ENCODE measurements at places on chromosomes 2 and 18.

- DNase-seq, result no peak
Measured at GRCh38 chr2:112151271-112151670, 13.1 kb downstream of the FBLN7 start.

GRCh38 chr18:41416044-41416443, 539.0 kb upstream of the PIK3C3 start:
- DNase-seq, result no peak

- DNase-seq, result peak; percentile 92
Measured at GRCh38 chr18:49561289-49562193, at the start of gene LIPG. Gene LIPG (plus strand): TSS chr18:49562057. CDS start chr18:49562309, 252 bp downstream.

DNA sequence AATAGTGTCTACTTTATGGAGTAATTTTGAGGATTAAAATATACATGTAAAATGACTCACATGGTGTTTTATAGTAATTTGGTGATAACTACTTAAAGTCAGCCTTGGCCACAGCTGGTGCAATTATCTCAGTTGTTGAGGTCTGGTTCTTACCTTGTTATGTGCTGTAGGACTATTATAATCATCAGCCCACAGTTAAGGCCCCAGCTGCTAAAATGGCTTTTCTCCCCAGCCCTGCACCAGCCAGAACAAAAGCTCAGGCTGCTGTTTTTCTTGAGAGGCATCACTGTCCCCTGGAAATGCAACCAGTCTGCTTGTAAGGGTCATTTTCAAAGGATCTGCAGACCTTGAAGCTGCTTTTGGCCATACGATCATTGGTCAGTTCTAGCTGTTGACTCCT, 283.3 kb upstream of the THUMPD2 start:
- DNase-seq, result no peak

GRCh38 chr2:73070643-73071359, 711 bp downstream of the SFXN5 start:
- DNase-seq, result peak; percentile 20

DNA sequence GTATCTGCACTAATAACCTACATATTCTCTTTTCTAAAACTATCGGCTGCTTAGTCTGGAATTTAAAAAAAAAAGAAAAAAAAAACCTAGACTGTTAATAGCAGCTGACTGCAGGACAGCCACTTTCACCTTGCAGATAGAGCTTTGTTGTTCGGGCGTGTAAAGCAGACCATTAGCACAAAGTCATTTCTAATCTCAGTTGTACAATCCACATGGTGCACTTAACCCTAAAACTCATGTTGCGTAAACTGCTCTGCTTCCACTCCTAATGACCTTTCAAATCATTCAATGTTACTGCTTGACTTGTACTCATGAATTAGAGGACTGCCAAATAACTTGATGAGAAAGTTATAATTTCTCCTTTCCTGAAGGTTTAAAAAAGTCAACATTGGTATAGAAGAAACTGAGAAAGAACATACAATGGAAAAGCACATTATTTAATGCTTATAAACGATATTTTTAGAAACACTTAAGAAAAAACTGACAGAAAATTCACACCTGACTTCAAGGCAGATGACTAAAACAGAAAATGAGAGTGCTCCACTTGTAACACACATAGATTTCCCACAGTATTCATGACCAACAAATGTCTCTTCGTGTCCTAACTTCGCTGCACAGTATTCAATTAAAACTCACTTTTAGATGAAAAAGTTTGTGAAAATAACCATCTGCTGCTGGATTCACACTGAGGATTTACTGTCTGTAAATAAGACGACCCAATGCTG, 2.6 kb downstream of the CDH2 start:
- no peak for DNase-seq

DNA sequence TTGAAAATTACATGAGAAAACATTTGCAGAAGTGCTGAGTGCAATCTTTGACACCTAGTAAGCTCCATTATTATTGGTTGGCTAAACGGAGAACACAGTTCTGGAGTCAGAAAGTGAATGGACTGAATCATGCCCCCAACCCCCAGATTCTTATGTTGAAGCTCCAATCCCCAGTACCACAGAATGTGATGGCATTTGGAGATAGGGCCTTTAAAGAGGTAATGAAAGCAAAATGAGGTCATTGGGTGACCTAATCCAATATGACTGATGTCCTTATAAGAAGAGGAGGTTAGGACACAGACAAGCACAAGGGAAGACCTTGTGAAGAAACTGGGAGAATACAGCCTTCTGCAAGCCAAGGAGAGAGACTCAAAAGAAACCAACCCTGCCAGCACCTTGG, 200.9 kb upstream of the EPAS1 start:
- no peak for DNase-seq

- no peak for DNase-seq
Measured at GRCh38 chr2:113791697-113792590, 35.5 kb upstream of the SLC35F5 start.

- DNase-seq, result peak; percentile 77
Measured at GRCh38 chr2:31170071-31170698, 31.9 kb upstream of the GALNT14 start.

DNA sequence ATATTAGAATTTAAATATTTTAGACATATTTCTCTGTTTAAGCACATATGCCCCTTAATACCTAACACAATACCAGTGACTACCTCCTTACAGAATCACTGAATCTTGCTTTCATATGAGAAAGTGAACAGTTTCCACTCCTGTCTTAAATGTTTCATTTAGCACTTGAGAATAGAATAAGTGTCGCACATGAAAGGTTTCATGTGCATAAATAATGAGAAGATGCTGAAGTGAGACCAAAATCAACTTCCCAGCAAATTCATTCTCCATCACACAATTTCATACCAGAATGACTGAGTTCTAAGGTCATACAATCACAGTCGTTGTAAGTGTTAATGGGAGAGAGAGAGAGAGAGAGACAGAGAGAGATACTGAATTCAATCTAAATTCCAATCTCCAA, 51.2 kb downstream of the ATIC start:
- no peak for DNase-seq

GRCh38 chr2:157320409-157320808, 5.2 kb downstream of the ERMN start:
- no peak for DNase-seq

DNA sequence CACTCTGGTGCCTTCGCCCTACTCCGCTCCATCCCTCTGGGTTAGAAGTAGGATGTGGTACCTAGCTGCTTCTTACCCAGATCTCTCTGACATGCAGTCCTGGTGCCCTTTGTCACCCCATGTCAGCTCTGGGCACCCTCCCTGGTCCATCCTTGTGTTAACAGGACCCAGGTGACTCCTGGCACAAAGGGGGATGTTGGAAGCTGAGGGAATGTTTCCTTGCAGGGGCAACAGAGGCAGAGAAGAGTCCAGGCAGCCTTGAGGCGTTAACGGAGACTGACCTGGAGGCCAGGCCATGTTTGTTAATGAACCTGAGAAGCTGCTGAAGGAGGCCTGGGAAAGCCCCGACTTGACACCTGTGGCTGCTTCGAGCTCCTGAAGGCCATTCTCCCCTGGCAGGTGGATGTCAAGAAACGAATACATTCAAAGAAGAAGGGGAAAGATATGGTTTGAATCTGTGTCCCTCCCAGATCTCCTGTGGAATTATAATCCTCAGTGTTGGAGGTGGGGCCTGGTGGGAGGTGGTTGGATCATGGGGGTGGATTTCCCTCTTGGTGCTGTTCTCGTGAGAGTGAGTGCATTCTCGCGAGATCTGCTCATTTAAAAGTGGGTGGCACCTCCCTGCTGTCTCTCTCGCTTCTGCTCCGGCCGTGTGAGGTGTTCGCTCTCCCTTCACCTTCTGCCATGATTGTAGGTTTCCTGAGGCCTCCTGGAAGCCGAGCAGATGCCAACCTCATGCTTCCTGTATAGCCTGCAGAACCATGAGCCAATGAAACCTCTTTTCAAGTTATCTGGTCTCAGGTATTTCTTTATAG, 31.4 kb downstream of the NPPC start:
- no peak for DNase-seq

DNA sequence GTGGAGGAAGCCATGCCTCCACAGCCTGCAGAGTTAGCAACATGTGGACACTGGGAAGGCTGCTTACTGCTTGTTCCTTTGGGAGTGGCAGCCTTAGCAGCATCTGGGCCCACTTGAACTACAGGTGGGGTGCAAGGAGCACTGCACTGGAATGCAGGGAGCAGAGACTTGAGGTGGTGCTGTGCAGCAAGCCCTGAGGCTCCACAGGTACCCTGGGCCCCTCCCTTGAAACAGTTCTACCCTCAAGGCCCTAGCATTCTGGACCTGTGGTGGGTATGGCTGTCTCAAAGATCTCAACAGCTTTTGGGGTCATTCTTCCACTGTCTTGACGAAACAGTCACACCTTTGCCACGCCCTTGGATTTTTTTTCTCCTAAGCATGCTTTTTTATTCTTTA, 13.5 kb downstream of the UBR3 start:
- no peak for DNase-seq

DNA sequence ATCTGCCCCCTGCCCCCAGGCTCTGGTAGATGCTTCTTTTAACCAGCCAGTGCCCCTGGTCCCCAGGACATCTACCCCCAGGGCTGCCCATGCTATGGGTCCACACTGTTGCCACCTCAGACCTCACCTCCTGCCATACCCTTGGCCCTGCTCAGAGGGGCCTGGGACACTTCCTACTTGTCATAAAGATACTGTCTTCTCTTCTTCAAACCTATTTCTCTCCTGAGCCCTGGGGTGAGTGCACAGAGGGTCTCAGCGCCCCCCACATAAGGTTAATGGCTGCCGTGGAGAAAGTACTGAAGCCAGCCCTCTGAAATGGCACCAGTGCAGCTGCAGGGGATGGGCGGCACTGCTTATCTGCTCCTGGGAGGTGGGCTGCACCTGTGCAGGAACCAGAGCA, 77.6 kb upstream of the MGAT4A start:
- DNase-seq, result no peak

GRCh38 chr2:85861180-85861579, 27.6 kb downstream of the ST3GAL5 start:
- DNase-seq, result no peak

- no peak for DNase-seq
Measured at GRCh38 chr18:42182728-42183700, 228.0 kb downstream of the PIK3C3 start.

- DNase-seq, result no peak
Measured at GRCh38 chr2:6011921-6012320, 319.7 kb downstream of the SOX11 start.

DNA sequence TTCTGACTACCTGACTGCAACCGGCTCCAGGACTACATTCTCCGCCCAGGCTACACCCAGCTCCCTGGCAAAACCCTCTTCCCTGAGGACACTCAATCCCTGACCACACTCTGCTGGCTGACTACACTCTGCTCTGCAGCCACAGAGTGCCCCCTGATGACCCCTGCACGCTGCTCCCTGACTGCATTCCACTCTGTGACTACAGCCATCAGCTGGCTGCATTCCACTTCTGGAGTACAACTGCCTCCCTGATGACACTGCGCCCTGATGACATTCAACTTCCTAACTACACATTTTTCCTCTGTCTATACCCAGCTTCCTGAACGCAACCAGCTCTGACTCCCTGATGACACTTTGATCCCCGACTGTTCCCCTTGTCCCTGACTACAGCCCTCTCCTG, 71.3 kb upstream of the NRXN1 start:
- DNase-seq, result peak; percentile 35

GRCh38 chr2:201151127-201151981, 31.6 kb upstream of the CASP10 start:
- DNase-seq, result peak; percentile 66

DNA sequence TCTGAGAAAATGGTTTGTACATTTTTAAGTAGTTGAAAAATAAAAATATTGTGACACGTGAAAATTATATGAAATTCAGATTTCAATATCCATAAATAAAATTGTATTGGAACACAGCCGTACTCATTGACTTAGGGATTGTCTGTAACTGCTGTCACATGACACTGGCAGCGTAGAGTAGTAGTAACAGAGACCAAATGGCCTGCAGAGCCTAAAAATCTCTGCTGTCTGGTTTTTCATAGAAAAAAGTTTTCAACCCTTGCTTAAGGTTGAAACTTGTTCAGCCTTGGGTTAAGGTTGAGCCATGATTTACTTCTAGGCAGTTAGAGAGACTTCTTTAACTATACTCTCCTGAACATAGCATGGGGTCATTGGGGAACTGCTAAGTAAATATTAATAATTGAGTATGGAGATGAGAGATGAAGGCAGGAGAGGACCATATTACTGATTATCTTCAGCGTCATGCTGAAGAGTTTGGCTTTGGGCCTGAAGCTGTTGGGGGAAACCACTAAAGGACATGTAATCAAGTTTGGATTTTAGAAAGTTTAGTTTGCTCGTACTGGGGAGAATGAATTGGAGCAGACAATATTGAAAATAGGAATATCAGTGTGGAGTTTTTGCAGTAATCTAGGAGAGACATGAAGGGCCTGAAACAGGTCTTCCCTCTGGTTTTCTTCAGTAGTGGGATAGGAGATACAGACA, 16.2 kb downstream of the EML4 start:
- DNase-seq, result no peak

DNA sequence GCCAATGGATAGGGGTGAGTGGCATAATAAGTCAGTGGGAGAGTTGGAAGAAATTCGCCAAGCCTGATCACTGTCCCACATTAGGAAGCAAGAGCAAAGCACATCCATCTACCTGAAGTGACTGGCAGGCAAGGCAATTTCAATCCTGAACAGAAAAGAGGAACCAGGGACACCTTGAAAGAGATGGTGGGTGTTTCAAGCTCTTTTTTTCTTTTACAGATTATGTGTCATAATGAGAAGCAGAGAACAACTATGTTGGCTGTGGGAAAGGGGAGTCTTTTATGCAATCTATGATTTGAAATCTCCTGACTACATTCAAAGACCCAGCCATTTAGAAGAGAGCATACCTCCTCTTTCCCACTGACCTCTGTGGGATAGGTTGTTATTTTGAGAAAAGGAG, 63.5 kb downstream of the TGIF1 start:
- DNase-seq, result no peak

Measured in HT-29 (cell line).